Stimulated activated CD8-positive, alpha-beta memory T cell treated with anti-CD3 and anti-CD28 coated beads, Interleukin-2, amount 100 ng/mL, for 1 hour (primary cell): ENCODE measurements at places on chromosomes 4 and X.

- no peak for DNase-seq
These were observed 284.5 kb upstream of the CTSO start for GRCh38 chr4:156238171-156238570.

GRCh38 chrX:24375600-24376131 lies 15.2 kb downstream of the SUPT20HL1 start:
- DNase-seq: no peak

- no peak for DNase-seq
These were observed 274.9 kb upstream of the PITX2 start for GRCh38 chr4:110897784-110898183.

DNA sequence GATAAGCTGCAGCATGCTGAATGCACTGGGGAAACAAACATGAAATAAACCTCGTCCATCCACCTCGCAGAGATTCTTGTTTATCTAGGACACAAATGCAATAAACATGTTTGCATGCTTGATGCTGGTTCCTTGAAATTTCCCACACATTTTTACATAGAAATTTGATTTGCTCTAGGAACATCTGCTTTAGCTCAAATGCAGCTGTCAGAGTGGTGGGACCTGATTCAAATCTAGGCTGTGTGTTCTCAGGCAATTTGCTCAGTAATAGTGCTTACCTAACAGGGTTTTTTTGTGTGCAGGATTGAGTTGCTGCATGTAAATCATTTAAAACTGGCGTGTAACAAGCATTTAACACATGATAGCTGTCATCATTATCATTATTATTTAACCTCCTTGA lies 293.1 kb downstream of the QDPR start:
- DNase-seq: no peak

- DNase-seq: no peak
These were observed 28.9 kb upstream of the RPS6KA6 start for GRCh38 chrX:84216881-84217280.

DNA sequence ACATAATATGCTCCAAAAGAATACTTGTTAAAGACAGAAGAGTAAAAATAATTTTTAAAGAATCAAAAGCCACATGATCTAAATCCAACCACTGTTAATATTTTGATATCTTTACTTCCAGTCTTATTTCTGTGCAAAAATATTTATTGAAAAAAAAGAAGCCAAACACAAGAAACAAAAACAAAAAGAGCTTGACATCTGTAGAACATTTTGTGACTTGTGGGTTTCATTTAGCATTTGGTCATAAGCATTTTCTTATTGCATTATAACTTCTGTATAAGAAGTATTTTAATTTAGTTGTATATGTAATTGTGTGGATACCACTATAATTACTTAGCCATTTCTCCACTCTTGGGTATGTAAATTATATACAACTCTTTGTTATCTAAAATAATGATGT lies 63.1 kb downstream of the DIPK2B start:
- DNase-seq: no peak

- no peak for DNase-seq
These were observed 20.3 kb upstream of the GTPBP6 start for GRCh38 chrX:338836-339400.

- no peak for DNase-seq
These were observed 108.9 kb downstream of the DLG3 start for GRCh38 chrX:70553516-70553915.

DNA sequence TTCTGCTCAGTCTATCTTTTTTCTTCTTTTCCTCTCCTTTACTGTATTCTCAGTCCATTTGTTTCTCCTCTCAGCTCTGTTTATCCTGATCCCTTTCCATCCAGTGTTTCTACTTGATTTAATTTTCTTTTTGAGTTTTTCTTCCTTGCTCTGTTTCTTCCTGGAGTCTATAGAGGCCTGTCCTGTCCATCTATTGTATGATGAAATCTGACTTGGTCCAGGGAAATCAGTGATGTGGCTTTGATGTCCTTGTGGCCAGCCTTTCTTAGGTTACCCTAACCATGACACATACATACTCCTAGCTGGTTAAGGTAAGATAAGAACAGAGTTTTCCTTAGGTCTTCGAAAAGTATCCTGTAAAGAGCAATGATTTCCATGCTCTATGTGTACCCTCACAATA lies 89.3 kb upstream of the LNX1 start:
- DNase-seq: no peak

GRCh38 chr4:153573881-153574802 lies 108.0 kb downstream of the TMEM131L start:
- DNase-seq: peak; percentile 29

DNA sequence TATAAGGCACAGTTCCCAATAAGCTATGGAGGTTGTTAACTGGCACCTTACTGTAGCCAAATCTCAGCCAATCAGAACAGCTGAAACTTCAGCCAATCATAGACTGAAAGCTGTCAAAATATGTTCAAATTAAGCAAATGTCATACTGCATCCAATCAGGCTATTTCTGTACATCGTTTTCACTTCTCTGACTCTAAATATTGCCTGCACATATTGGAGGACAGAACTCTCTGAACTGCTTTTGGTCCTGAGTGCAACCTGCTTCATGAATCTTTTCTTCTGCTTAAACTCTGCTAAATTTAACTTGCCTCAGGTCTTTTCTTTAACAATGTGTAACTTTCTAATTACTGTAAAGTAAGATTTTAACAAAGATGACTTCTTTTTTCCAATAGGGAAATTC lies 1198.9 kb upstream of the PCDH7 start:
- no peak for DNase-seq

- no peak for DNase-seq
These were observed 7.2 kb downstream of the IL15 start for GRCh38 chr4:141643557-141643956.

GRCh38 chrX:129359269-129359668 lies 164.0 kb downstream of the SMARCA1 start:
- DNase-seq: no peak

GRCh38 chrX:121000589-121000988 lies 15.0 kb upstream of the CT47A1 start:
- no peak for DNase-seq

DNA sequence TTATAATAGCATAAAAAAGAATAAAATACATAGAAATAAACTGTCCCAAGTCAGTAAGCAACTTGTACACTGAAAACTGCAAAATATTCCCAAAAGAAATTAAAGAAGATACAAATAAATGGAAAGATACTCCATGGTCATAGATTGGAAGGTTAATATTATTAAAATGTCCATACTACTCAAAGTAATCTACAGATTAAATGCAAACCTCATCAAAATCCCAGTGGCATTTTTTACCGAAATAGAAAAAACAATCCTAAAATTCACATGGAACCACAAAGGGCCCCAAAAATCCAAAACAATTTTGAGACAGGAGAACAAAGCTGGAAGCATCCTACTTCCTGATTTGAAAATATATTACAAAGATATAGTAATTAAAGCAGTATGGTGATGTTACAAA lies 133.0 kb downstream of the NDST3 start:
- DNase-seq: no peak

DNA sequence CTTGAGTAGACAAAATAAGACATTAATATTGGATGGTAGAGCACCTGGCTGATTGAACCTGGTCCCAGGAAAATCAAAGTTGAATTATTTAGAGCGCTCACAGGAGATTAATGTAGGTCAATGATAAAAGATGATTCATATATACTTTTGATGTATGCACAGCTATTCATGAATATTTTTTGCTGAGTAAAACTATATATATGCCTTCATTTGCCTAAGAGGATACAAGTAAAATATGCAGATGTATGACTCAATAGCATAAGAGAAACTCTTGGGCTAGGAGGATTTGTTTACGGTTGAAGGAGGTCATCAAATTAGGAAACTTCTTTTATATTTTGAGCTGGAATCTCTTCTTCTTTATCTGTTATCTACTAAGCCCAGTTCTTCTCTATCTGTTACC lies 202.7 kb upstream of the HS3ST1 start:
- no peak for DNase-seq

GRCh38 chr4:185587427-185588161 lies 52.3 kb upstream of the PDLIM3 start:
- no peak for DNase-seq

- no peak for DNase-seq
These were observed 121.9 kb downstream of the DKK2 start for GRCh38 chr4:106914223-106914622.

DNA sequence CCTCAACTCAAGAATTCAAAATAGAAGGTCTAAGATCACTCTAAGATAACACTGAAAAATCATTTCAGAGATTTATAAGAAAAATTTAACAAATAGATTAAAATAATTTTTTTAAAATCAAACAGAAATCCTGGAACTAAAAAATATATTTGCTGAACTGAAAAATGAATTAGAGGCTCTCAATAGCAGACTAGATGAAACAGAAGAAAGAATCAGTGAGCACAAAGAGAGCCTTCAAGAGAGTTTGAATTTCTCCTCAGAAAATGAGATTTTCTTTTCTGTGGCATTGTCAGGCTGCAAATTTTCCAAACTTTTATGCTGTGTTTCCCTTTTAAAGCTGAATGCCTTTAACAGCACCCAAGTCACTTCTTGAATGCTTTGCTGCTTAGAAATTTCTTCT lies 335.0 kb upstream of the SLC7A11 start:
- no peak for DNase-seq

DNA sequence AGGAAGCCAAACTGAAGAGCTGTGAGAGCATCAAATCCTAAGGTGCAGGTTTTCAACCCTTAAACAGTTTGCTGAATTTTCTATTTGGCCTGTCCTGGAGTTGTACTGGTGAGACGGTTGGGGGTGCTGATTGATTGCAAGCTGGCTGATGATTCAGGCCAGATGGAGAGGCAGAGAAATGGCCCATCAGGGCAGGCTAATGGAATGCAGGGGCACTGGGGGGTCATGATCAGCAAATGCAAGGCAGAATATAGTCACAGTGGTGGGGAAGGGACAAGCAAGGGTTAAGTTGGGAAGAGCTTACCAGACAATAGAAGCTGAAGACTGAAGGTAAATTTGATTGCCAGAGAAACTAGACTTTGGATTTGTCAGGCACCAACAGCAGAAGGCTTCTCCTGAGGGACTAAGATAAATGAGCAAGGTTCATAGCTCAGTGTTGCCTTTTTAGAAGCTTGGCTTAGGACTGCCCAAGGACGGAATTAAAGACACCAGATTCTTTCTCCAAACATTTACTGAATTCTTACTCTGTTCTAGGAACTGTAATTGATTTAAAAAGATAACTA lies 4.3 kb upstream of the AADAT start:
- no peak for DNase-seq

DNA sequence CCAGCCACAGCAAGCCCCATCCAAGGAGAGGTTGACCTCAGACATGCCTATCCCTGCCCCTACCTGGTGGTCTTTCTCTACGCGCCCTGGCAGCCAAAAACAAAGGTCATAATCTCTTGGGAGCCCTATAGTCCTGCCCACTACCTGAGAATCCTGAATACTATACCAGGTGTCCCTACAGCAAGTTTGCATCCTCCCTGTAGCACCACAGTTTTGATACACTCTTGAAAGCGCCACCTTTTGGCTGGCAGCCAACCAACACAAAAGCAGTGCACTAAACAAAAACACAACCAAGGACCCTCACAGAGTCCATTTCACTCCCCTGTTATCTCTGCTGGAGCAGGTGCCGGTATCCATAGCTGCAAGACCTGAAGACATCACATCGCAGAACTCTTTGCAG lies 523.8 kb upstream of the CPEB2 start:
- no peak for DNase-seq

DNA sequence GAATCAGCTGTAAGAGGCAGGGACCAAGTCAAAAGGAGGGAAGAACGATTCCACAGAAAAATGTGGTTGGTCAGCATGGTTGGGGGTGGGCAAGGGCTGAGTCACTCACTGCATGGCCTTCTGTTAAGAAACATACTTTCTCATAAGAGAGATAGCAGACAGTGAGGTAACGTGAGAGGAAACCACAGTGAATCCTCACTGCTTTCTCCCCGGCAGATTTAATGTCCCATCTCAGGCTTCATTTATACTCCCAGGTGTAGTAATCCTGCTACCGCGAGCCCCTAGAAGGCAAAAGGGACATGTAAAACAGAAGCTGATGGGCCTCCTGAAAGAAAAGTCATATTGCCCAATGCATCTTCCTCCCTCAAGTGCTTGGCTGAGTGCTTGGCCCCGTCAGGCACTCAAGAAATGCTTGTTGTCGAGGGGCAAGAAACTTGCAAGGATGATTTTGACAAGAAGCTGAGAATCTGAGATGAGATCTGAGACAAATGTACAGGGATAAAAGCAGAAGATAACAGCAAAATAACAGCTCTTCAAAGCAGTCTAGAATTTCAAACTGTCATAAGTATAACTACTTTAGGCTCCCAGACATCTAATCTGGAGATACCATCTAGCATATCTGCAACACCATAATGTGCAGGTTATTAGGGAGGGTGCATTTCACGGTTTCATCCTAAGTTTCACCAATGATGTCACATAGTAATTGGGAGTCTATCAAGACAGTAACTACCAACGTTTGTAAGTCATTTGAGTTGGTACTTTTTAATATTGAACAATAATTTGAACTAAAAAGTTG lies 40.2 kb downstream of the SH3KBP1 start:
- DNase-seq: no peak

DNA sequence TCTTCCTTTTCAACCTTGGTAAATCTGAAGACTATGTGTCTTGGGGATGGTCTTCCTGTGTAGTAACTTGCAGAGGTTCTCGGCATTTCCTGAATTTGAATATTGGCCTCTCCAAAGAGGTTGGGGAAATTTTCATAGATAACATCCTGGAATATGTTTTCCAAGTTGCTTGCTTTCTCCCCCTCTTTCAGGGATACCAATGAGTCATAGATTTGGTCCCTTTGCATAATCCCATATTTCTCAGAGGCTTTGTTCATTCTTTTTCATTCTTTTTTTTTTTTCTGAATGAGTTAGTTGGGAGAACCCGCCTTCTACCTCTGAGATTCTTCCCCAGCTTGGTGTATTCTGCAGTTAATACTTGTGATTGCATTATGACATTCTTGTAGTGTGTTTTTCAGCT lies 549.2 kb upstream of the AMOT start:
- no peak for DNase-seq

- no peak for DNase-seq
These were observed 1364.4 kb downstream of the STIM2 start for GRCh38 chr4:28225050-28225449.

DNA sequence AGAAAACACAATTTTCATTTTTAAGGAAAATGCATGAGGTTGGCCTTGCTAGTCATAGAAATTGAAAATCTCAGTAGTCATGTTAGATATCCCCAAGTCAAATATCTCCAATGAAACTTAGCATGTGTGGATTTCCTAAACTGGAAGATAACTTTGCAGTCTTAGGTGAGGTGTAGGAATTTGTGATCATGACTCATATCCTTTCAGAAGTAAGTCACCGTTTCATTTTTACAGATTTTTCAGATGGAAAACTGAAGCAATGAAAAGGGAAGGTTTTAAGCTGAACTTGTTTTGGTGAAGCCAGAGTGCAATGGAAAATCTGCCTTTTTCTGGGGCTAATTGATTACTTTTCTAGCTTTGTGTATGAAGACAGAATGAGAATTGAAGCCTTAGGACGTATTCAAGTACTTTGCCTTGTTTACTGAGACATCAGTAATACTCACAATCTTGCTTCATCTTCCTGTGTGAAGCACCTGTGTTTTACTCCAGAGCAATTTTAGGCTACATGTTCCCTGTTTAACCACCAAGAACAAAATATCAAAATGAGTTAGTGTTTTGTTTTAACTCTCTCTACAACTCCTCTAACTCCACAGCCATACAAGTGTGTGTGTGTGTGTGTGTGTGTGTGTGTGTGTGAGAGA lies 1662.8 kb upstream of the ADGRL3 start:
- no peak for DNase-seq

- no peak for DNase-seq
These were observed 1.1 kb upstream of the AP1S2 start for GRCh38 chrX:15855568-15856221.

GRCh38 chr4:10016169-10016568 lies 5.1 kb downstream of the SLC2A9 start:
- no peak for DNase-seq

GRCh38 chr4:142265536-142265935 lies 580.6 kb downstream of the INPP4B start:
- no peak for DNase-seq
